ENCODE measurements at places on chromosomes 4 and X.

DNA sequence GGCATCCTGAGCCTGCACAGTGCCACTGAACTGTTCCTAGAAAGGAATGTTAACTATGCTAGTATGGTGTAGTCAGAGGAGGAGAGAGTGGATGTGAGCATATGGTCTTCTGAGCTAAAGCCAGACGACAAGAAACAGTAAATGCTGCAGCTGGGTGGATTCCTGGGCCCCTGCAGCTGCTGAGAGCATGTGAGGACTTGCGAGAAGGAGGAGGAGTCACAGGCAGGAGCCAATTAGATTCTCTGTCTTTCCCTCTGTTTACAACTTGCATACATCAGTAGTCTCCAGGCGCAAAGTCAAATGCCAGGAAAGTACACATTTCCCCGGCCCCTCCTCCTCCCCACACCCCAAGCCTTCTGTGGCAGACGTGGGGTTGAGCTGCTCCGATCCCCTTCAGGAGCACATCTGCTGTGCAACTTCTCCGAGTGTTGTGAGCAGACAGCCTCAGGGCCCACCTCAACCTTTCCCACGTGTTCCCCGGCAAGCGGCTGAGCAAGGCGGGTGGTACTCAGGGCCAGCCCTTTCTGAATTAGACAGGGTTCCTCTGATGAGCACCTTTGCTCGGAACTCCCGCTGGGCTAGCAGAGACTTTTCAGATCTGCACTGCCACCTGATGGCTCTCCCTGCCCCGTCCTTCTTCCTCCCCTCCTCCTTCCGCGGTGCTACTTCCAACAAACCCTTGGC lies 108.7 kb upstream of the ATP6AP2 start:
- DNase-seq = no peak

DNA sequence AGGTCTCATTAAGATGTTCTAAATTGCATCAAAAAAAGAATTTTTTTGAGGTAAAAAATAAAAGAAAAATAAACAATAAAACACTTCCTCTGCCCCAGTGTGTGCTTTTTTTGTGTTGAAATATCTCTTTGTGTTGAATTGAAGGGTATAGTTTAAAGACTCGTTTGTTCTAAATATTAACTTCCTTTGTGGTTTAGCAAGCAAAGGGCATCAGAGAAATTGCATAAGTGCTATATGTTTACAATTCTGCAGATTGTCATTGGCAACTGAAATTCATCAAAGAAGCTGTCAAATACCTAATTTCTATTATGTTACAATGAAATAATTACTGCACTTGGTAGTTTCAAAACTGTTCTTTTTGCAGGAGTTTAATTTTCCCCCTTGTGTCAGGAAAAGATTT lies 260.5 kb downstream of the DKK2 start:
- DNase-seq = no peak

GRCh38 chr4:105193536-105193935 lies 46.9 kb downstream of the TET2 start:
- no peak for DNase-seq

- no peak for DNase-seq
These were observed 75.2 kb downstream of the ARHGEF38 start for GRCh38 chr4:105627620-105628019.

- no peak for DNase-seq
These were observed 157.8 kb upstream of the TTC29 start for GRCh38 chr4:147103403-147103946.

- no peak for DNase-seq
These were observed 124.2 kb upstream of the ZIC3 start for GRCh38 chrX:137441711-137442110.

GRCh38 chr4:54661686-54662085 lies 3.9 kb downstream of the KIT start:
- DNase-seq = no peak

GRCh38 chr4:51840781-51841180 lies 2.2 kb upstream of the DCUN1D4 start:
- DNase-seq = no peak

DNA sequence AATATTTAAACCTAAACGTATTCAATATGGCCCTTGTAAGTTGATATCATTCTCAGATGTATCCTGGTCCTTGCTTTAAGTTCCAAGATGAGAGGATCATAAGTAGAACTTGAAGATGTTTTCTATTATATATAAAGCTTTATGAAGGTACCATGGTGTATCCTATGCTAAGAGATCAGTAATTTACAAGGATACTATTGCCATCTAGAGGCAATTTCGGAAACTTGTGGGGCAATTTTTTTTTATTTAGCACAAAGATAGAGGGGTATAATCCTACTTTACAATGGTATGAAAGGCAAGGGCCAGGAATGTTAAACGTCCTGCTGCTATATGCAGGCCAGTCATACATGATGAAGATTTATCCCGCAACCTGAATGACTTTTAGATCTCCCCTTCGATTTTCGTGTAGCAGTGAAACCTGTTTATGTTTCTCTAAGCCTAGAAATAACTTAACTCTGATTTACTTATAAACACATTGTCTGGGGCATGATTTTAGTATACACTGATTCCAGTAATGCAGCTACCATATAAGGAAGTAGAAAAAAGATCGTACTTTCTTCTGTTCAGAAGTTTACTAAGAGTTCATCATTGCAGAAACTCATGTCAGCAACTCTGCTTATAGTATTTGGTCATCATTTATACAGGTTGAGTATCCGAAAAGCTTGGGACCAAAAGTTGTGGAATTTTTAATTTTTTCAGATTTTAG lies 2.6 kb downstream of the SLC25A31 start:
- peak; percentile 41 for DNase-seq

- DNase-seq = no peak
These were observed 257.5 kb upstream of the ANKRD50 start for GRCh38 chr4:124970011-124970410.

DNA sequence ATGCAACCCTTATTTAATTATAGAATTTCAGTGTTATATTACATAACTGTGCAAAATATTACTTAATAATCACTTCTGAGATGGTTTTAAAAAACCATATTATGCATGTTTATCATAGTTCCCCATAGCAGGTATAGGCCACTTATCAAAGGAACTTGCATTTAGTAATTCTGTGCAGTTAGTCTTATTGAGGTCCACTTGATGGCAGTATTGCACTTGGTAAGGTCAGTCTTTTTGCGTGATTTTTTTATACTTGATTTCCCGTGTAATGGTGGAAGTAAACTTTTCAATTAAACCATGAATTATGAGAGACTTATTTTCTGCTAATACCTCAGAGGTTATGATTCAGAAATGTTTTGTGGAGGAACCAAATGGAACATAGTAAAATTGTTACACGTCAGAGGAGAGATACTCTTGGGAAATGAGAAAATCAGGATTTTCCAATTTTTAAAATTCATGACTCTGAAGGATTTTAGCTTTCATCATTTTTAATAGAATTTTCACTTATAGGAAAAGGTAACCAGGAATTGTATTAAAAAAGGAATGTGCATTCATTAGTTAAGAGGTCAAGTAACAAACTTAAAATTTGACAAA lies 230.0 kb downstream of the CCSER1 start:
- peak; percentile 74 for DNase-seq

- DNase-seq = no peak
These were observed 21.4 kb upstream of the AFAP1 start for GRCh38 chr4:7960790-7961655.

GRCh38 chr4:88091378-88091777 lies 67.1 kb downstream of the ABCG2 start:
- no peak for DNase-seq

GRCh38 chr4:3733195-3733594 lies 33.0 kb upstream of the ADRA2C start:
- no peak for DNase-seq

GRCh38 chr4:160450876-160451275 lies 1348.0 kb downstream of the RAPGEF2 start:
- no peak for DNase-seq

GRCh38 chr4:118954246-118954645 lies 65.6 kb downstream of the SYNPO2 start:
- DNase-seq = peak; percentile 15

DNA sequence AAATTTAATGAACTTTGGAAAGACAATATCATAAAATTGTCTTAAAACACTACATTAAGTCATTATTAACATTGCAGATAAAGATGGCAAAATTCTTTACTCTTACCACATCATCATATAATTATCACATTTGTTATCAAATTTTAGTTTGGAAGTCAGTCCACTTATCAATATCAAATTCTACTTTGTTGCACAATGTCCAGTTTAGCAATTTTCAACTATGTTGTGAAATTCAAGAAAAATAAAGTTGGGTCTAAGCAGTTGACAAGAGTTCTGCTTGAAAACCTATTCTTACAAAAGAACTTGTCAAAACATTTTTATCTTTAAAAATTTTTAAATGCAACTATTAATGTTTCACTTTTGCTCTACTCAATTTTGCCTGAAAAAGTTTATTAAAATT lies 44.7 kb upstream of the TET2 start:
- no peak for DNase-seq
